NCI-H1930 (cell line): ENCODE measurements at places on chromosomes 12 and 14.

DNA sequence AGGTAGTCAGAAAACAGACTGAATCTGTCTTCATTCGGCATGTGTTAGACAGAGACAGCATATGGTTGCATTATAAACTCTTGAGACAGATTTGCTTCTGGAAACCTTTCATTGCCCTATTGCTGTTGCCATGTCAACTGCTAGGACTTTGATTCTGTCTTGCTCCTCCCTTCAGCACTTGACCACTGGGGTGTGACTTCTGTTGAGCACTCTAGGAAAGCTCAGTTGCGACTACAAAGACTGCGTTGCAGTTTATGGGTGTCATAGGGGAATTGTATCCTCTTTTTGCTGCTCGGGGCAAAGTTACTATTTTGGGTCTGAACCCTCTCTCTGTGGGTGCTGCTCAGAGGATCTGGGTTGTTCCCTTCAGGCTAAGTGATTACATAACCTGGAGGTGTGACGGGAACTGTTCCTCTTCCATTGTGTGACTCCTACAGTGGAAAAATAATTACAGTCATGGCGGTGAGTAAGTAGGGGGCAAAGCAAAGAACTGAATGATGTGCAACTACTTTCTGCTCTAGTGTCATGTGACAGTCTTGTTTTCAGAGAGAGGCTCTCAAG is 44.3 kb upstream of the TRIM9 start:
- no peak for DNase-seq

GRCh38 chr12:80698847-80699542 is 8.4 kb upstream of the MYF6 start:
- no peak for DNase-seq

- no peak for DNase-seq
Observed at GRCh38 chr12:25362646-25363045, 111.9 kb upstream of the KRAS start.

DNA sequence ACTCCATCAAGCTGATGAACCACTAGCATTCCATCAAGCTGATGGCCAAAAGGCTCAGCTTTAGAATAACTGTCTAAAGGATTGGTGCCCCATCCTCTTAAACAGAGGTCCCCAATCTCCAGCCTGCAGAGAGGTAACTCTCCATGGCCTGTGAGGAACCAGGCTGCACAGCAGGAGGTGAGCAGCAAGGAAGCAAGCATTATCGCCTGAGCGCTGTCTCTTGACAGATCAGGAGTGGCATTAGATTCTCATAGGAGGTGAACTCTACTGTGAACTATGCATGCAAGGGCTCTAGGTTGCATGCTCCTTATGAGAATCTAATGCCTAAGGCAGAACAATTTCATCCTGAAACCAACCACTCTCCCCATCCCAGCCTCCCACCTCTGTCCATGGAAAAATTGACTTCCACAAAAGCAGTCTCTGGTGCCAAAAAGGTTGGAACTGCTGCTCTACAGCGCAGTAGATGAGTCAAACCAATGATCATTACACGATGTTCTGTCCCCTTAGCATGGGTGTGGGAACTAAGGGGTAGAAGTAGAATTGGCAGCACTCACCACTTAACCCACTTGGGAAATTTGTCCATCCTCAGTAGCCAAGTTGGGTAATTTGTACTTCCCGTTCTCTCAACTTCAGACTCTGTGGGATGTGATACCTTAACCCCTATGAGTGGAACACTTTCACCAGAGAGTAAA is 66.9 kb downstream of the ANKS1B start:
- DNase-seq, result no peak

DNA sequence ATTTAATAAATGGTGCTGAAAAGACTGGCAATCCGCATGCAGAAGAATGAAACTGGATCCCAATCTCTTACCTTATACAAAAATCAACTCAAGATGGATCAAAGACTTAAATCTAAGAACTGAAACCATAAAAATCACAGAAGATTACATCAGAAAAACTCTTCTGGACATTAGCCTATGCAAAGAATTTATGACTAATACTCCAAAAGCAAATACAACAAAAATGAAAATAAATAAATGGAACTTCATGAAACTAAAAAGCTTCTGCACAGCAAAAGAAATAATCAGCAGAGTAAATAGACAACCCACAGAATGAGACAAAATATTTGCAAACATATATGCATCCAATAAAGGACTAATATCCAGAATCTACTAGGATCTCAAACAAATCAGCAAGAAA is 14.3 kb upstream of the CLEC1A start:
- DNase-seq, result no peak

DNA sequence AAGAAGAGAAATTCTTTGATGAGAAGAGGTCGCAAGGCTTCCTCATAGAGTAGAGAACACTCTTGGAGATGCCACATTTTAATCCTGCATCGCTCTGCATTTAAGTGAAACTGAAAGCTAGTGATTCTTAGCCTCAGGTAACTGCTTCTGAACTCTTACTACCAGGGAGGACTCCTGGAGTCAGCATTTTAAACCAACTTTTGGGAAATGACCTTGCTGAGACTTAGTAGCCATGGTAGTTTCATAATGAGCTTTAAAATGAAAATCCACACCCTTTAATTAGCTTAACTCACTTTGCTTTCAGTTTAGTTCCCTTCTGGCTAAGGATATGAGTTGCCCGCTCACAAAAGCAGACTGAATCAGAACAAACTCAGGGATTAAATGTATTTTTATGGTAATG is 80.3 kb downstream of the SYNE2 start:
- no peak for DNase-seq

DNA sequence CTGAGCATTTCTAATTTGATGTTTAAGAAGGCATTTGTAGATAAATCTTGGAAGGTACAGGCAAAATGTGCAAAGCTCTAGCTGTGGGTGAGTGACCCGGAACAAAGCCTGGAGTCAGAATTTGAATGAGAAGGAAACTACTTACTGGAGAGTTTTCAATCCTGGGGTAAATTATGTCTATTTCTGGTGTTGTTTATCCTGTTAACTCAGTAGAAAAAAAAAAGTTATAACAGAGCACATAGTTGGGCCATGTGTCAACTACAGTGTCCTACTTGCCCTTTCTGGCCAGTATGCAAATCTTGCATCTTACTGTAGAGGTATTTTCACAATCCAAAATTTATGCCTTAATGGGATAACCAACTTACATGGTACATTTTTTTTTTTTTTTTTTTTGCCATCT is 182.3 kb downstream of the SYNE2 start:
- DNase-seq, result no peak

- no peak for DNase-seq
Observed at GRCh38 chr12:6950811-6951540, at the start of gene PTPN6. PTPN6 (plus strand) TSS chr12:6951356; CDS start chr12:6951513, 157 bp downstream.

DNA sequence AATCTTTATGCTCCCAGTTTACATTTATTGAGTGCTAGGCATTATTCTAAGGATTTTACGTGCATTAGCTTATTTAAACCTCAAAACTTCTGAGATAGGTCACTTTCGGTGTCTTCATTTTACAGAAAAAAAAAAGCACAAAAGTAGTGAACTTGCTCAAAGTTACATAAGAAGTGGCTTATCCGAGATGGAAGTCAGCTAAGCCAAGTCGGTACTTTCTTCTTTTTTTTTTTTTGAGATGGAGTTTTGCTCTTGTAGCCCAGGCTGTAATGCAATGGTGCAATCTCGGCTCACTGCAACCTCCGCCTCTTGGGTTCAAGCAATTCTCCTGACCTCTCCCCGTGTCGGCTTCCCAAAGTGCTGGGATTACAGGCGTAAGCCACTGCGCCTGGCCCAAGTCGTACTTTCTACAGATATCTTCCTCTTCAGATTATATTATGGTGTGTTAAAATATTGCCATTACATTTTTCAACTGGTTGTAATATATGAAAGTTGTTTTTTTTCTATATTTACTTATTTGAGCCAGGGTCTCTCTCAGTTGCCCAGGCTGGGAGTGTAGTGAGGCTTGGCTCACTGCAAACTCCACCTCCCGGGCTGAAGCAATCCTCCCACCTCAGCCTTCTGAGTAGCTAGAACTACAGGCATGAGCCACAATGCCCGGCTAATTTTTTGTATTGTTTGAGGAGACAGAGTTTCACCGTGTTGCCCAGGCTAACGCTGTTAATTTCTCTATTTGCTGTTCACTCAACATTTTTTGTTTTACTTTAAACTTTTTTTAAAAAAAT is 8.9 kb downstream of the DPPA3 start:
- no peak for DNase-seq

GRCh38 chr12:123713823-123714585 is 1.9 kb downstream of the ATP6V0A2 start:
- no peak for DNase-seq

- no peak for DNase-seq
Observed at GRCh38 chr12:121568971-121569751, 11.7 kb downstream of the KDM2B start.
